ENCODE measurements at places on chromosomes 6 and 20. TPM values are rescaled to one million over a fixed set of nuclear protein-coding genes. Genes with fewer than 3 reads are reported as not detected.
A peak's percentile ranks its signal among the peaks of the same experiment; 100 is the strongest.

DNA sequence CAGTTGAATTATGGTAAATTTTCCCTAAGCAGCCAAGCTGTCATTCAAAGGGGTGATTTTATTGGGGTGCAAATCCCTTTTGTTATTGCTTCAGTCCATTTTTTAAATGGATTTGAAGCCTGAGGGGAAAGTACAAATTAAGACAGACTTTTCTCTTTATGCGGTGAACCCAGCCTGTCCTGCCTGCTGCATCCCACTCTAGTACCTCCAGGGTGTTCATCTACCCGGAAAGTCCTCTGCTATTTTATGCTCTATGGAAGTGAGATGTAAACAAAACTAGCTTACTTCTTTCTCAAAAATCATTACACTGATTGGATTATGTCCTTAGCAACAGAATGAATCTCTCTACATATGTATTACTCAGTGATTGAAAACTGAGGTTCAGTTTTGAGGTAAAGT is 1088.9 kb upstream of the CITED2 start:
- no peak overlapping the region for H3K27ac ChIP-seq
- no peak for ATAC-seq
- H3K4me1 ChIP-seq = no peaks in the 10 kb centered on the region
- no peaks in the 10 kb centered on the region for H3K36me3 ChIP-seq

DNA sequence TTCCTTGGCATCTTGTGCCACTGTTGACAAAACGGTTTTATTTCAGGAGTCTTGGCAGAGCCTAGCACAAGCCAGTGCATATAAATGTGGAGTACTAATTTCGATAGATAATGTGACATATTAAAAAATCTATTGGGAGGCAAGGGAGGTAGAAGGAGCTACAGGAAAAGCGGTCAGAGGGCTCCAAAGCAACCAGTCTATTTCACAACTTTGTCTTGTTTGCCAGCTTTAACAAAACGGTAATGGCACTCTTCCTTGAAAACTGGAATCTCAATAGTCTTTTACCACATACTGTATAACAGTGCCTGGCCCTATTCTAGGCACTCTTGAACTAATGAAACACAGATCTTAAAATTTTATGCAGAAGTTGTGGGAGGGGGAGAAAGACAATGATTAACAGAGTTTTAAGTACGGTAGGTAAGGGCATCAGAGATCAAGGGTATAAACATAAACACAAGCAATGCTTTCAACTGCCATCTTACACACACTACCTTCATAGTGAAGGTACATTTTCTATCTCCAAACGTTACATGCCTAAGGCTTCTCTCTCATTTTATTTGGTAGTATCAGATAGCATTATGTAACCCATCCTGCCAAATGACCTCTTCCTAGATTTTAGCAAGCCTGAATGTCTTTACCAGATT is 33.5 kb upstream of the SYNCRIP start:
- H3K27me3 ChIP-seq = no peaks in the 10 kb centered on the region
- no peak for ATAC-seq
- H3K4me3 ChIP-seq = peak overlapping the region; percentile 94

DNA sequence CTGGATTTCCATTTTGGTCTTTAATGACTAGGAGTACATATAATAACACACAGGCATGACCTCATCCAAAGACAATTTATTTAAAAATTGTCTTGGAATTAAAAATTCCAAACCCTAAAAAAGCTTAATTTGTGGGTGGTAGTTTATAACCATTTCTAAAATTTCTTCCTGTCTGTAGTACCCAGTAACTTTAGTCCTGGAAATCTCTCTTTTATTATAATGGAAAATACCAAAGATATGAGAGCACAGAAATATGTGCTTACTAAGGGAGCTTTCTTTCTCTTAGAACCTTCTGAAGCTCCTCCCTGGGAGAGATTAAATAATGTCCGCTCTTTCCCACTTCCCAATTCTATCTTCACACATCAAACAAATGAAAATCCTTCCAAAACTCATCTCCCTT is 70.5 kb upstream of the PRL start:
- no peaks in the 10 kb centered on the region for H3K36me3 ChIP-seq
- no peak for ATAC-seq
- H3K27me3 ChIP-seq = no peaks in the 10 kb centered on the region

- no peak overlapping the region for H3K4me3 ChIP-seq
- H3K27ac ChIP-seq = no peak overlapping the region
- ATAC-seq = no peak
- no peaks in the 10 kb centered on the region for H3K27me3 ChIP-seq
- H3K4me1 ChIP-seq = no peaks in the 10 kb centered on the region
- no peaks in the 10 kb centered on the region for H3K36me3 ChIP-seq
These were observed 126.9 kb upstream of the BMP5 start for GRCh38 chr6:56002336-56002735.

ADGRF1 gene
- not detected for total RNA-seq

RSPH9 gene
- 0.66 TPM for total RNA-seq

HAO1 gene
- total RNA-seq = not detected

KCNK5 gene
- 8.9 TPM for total RNA-seq

All from activated T-helper 17 cell treated with anti-CD3 and anti-CD28 coated beads, Interleukin-2, amount 50 U/mL, for 72 hours (primary cell).